Astrocyte of the cerebellum (primary cell): ENCODE measurements at places on chromosomes 5 and 9.
A peak's percentile ranks its signal among the peaks of the same experiment; 100 is the strongest.

GRCh38 chr5:81980598-81981260 is 8.9 kb downstream of the ATG10 start:
- no peak for DNase-seq

GRCh38 chr9:110047232-110047954 is 160.6 kb downstream of the C9orf152 start:
- no peak for DNase-seq

GRCh38 chr9:116282597-116282996 is 129.0 kb downstream of the PAPPA start:
- no peak for DNase-seq

DNA sequence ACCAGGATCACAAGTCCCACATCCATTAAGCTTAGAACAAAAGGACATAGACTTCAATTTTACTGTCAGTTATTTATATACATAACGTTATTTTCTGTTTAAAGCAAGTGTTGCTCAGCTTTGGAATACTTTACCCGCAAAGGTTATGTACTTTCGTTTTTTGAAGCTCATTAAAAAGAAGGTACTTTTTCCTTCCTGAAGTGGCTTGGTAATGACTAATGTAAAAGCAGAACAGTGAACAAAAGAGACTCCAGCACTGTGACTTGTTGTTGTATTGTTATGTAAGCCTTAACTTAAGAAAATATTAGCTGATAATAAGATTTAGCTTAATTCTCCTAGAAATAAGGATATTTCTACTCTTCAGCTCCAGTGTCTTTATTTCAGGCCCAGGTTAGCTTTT is 97.3 kb upstream of the SLCO6A1 start:
- DNase-seq, result no peak

GRCh38 chr5:94983861-94984535 is 300.9 kb downstream of the MCTP1 start:
- peak; percentile 2 for DNase-seq

GRCh38 chr9:112061152-112061740 is 113.9 kb downstream of the SUSD1 start:
- peak; percentile 95 for DNase-seq

GRCh38 chr5:159414021-159414420 is 83.7 kb upstream of the IL12B start:
- no peak for DNase-seq

GRCh38 chr5:127875235-127876021 is 172.2 kb downstream of the CCDC192 start:
- DNase-seq, result no peak

GRCh38 chr5:81853030-81853357 is 102.1 kb upstream of the SSBP2 start:
- DNase-seq, result no peak

GRCh38 chr5:40437452-40437861 is 242.3 kb upstream of the PTGER4 start:
- peak; percentile 22 for DNase-seq

GRCh38 chr5:15834596-15835245 is 334.7 kb downstream of the FBXL7 start:
- DNase-seq, result peak; percentile 76

DNA sequence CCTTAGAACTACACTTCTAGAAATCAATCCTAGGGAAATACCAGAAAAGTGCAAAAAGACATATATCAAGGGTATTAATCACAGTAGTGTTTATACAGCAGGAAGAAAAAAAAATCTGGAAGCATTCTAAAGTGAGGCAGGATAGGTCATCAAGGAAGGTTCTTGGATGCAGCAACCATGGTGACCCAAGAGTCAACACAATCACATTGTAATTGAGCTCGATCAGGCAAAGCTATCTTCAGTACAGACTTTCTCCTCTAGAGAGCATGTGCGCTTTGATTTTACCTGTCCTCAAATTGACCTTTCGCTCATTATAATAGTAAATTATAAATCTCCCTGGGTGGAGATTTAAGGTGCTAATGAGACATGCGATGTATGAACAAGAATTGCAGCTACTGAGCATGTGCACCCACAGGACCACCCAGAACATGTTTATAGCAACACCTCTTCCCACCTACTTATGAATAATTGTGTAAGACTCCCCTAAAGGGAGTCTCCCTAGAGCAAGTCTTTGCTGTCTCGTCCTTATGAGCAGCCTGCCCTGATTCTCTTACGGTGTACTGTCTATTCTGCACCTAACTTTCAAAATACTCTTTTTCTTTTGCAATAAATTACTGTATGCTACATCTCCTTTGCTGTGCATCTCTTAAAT is 297.7 kb downstream of the ATPSCKMT start:
- no peak for DNase-seq

DNA sequence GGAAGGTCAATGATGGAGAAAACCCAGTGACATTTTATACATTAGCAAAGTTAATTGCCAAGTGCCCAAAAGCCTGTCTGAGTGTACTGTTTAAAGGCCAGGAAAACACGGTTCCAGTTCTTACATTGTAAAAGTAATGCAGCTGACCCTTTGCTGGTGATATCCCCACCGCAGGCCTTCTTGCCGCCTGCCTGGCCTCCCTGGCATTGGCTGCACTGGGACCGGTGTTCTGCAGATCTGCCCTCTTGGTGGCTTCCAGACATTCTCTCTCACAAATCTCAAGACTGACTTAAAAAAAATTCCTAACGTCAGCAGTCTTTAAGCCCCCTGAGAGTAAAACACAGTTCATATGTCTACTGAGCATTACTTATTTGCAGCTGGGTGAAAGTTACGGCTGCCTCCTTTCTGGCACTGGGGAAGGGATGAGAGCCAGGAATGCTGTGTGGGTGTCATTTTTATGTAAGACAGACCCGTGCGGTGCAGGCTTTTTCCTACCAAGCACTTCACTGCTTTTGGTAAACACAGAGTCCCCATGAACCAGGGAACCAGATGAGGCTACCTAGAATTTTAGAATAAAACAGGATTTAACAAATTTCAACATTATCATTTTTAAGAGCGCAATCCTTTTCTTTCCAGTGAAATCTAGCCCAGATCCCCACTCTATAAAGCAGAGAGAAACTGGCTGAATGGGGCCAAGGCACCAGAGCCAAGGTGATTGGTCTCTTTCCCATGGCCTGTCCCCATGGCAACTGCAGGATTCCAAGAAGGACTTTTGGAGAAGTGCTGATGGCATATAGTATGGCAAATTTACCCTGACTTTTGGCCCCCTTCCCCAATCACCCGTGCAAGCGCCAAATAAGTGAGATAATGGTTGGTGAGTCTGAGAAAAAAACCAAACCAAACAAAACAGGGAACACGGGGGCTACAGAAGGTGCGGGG is 80.8 kb downstream of the LMNB1 start:
- no peak for DNase-seq

DNA sequence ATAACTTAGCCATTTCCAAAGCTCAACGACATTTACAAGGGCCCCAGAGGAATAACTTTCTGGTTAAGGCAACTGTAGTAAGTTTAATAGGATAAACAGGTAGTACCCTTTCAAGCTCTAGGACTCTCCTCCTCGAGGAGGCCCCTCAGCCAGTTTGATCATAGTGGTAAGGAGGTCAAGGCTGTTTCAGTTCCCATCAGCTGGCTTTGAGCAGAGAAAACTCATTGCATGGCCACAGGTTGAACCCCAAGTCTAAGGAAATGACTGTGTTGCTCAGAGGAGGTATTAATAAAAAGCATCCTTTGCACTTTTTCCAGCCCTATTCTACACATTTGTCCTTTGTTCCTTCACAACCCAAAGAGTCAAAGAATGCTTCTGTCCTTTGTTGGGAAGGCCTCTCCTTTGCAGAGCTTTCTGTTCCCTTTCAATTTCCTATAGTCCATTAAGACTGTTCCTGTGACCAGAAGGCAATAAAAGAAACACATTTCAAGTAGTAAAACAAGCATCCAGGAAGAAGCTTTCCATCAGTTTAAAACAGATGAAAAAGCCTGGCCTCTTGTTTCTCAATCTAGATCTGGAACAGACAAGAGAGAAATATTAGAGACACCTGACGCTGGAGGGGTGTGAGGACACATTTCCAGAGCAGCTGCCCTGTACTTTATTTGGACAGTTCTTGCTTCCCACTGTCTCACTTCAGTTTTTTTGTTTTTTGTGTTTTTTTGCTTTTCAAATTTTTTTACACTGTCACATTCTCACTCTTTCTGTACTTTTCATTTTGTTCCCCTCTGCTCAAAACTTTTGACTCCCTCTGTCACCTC is 54.1 kb downstream of the PRRC1 start:
- no peak for DNase-seq

DNA sequence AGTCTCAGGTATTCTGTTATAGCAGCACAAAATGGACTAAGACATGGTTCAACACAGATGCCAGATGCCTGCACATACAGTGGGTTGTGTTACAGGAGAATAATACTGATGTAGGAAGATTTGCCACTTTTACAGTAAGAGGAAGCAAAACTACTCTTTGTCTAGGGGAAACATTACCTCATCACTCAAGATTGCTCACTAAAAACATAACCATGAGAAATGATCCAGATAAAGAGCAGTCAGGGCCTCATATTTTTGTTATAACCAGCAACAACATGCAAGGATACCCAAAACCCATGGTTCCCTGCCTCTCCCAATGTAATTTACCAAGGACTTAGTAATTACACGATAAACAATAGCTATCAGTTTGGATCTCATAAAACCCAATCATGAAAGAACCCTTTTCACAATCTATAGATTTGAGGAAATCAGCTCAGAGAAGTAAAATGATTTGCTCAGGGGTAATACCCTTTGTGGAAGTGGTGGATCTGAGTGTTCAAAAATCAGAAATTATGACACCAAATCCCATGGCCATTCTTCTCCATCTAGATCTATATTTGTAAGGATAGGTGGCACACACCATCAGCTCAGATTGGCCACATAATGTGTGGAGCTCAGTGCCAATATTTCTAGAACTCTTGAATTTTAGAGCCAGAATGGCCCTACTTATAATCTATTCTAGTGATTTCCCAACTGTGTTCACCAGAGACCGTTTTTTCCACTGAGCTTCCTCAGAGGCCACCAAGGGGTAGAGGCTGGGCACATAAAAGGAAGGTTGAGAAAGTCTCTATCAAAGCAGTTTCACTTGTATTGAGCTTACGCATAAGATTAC is 27.8 kb downstream of the DPYSL3 start:
- DNase-seq, result no peak

GRCh38 chr9:16915126-16915831 is 44.8 kb upstream of the BNC2 start:
- DNase-seq, result no peak

GRCh38 chr9:38380872-38381534 is 11.5 kb upstream of the ALDH1B1 start:
- no peak for DNase-seq

- no peak for DNase-seq
Observed at GRCh38 chr5:167064198-167064776, 1227.2 kb upstream of the WWC1 start.

- DNase-seq, result peak; percentile 22
Observed at GRCh38 chr5:6703806-6704205, 9.4 kb upstream of the TENT4A start.
